ENCODE measurements at places on chromosomes 11 and 22.
A peak's percentile ranks its signal among the peaks of the same experiment; 100 is the strongest.

- DNase-seq, result no peak
These were observed 77.4 kb downstream of the CWC15 start for GRCh38 chr11:94895971-94896370.

DNA sequence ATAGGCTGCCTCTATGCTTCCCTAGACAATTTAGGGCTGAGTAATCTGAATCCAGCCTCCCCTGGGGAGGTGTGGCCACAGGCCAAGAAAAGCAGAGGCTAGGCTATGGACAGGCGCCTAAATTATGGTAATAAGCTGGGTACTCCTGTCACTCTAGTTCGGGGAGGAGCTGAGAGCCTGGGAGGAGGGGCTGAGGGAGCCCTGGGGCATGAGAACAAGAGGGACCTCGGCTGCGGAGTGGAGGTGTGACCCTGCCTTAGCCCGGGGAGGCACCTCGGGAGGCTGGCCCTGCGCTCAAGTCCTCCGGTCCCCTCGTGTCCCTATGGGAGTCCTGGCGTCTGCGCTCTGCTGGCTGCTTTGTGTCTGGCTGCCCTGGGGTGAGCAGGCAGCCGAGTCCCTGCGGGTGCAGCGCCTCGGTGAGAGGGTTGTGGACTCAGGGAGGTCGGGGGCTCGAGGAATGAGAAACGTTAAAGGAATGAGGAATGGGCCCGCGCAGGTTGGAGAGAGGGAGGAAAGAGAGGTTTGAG lies at the start of gene OTOG:
TSS of gene OTOG (plus strand) at position 209 of the 527 bp plus-strand sequence. CDS start at position 323, 114 bp downstream.
- DNase-seq, result peak; percentile 82

- DNase-seq, result no peak
These were observed 132.9 kb upstream of the POU2AF2 start for GRCh38 chr11:111112614-111113013.

DNA sequence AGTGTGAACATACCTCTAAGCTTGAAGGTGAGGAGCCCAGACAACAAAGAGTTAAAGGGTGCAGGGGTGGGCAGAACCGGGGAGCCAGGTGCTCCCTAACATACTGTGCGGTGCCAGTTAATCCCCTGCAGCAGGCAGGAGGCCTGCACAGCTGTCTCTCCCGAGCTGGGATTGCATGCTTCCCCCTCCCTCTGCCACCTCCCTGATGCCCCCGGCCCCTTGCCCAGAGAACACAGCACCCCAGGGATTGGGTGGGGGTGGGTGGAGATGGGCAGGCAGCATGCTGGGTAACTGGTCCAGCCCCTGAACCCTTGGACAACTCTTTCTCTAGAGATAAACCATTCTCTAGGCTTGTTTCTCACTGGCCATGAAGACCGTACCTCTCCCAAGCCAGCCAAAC lies 67.7 kb upstream of the MYOD1 start:
- no peak for DNase-seq

DNA sequence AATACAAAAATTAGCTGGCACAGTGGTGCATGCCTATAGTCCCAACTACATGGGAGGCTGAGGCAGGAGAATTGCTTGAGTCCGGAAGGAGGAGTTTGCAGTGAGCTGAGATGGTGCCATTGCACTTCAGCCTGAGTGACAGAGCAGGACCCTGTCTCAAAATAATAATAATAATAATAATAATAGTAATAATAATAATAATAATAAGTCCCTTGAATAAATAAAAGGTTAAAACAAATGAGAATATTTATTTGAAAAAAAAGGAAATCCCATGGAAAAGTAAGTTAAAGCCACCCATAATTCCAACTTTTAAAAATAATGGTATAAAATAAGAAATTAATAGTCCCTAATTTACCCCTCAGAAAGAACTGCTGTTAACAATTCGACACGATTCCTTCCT lies 10.0 kb upstream of the NAV2 start:
- no peak for DNase-seq

GRCh38 chr11:1326435-1327063 lies 17.1 kb upstream of the TOLLIP start:
- no peak for DNase-seq

GRCh38 chr11:74820763-74821162 lies 72.1 kb downstream of the RNF169 start:
- DNase-seq, result no peak

DNA sequence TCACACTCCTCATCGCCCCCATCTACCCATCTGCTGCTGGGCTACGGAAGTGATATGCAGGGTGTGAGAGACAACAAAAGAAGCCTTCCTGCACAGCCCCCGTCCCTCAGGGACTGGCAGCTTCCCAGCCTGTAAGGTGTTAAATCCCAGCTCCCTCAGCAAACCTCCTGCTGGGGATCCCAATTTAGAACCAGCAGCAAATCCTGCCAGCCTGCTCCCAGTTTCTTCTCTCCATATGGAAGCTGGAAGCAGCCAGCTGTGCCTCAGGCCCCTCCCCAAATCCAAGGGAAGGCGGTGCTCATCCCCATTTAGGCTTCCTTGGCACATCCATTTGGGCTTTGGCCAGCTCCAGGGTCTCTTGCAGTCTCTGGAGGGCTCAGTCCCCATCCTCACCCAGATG lies 47.5 kb downstream of the PAMR1 start:
- no peak for DNase-seq

Data from DMS79 (cell line).